ENCODE measurements at places on chromosomes 3 and 15.
A peak's percentile ranks its signal among the peaks of the same experiment; 100 is the strongest.

- no peak for DNase-seq
These were observed 68.7 kb upstream of the ATP10A start for GRCh38 chr15:25931851-25932250.

GRCh38 chr15:74375303-74375693, 7.9 kb upstream of the CYP11A1 start:
- DNase-seq = peak; percentile 92

DNA sequence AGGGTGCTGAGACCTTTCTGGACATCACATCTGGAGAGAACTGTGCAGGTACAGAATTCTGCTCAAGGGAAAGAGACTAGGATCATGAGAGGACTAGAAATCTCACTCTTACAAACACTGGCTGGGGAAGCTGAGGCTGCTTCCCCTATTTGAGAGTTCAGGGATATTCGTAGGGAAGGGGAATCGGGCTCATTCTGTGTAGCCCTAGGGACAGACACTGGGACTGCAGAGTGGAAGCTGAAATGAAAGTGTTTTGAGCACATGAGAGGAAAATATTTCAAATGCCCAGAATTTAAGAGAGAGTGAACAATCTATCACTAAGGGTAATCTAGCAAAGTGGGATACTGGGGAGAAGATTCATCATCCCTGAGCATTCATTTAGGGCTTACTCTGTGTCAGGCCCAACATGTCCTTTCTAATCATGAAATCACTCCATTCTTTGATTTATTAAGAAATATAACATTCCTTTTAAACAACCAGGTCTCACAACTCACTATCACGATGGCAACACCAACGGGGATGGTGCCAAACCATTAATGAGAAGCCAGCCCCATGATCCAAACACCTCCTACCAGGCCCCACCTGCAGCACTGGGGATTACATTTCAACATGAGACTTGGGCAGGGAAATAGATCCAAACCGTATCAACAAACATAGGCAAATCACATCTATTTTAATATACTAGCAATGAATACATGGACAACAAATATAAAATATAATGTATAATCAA, 63.0 kb downstream of the CPN2 start:
- DNase-seq = no peak

GRCh38 chr3:73624017-73624820, 522 bp downstream of the PDZRN3 start:
- DNase-seq = no peak

- DNase-seq = no peak
These were observed 20.7 kb upstream of the CAV3 start for GRCh38 chr3:8712908-8713255.

DNA sequence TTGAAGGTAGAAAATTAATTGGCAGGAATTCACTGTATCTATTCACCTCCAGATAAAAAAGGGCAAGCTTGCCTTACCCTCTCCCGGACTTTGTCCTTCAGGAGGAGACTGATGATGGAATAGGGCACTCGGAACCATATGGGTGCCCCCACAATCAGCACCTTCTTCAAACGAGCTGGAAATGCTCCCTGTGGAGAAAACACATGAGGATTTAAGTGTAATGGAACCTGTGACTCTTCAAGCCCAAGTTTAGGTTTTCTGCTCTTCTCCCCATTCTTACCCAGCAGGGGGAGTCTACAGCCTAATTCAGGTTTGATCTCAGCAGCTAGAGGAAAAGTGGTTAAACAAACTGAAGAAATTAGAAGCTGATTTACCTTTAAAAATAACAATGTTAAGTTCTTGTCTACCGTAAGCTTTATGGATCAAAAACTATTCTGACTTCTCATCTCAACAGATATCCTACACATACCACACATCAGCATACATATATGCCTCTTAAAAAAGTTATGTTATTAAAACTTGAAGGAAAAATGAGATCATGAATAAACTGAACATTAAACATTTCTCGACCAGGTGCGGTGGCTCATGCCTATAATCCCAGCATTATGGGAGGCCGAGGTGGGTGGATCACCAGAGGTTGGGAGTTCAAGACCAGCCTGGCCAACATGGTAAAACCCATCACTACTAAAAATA, 57.5 kb upstream of the SIN3A start:
- peak; percentile 17 for DNase-seq

- DNase-seq = no peak
These were observed 837.8 kb downstream of the DIPK2A start for GRCh38 chr3:144809380-144809779.

DNA sequence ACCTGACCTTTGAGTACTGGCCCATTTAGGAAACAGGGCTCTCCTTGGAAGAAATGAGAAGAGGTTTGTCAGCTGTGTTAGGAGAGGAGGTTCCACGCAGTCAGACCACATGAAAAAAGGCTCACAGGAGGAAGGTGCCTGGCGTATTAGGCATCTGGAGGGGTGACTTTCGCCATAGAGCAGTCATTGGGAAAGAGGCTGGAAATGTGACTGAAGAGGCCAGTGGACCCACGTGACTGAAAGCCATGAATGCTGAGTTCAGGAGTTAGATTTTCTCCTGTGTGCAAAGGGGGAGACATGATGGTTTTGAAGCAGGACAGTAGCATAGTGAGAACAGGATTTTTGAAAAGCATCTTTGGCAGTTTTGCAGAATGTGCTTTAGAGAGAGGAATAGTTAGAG, 29.7 kb upstream of the RNF7 start:
- no peak for DNase-seq

Measured in stimulated activated CD4-positive, alpha-beta T cell treated with anti-CD3 and anti-CD28 coated beads, Interleukin-4, amount 100 ng/mL, for 24 hours (primary cell).